ENCODE measurements at places on chromosomes 4 and X.

GRCh38 chrX:101057093-101057714, 5.3 kb upstream of the TRMT2B start:
- DNase-seq = no peak

- no peak for DNase-seq
Observed at GRCh38 chr4:86307432-86307831, 52.4 kb downstream of the MAPK10 start.

DNA sequence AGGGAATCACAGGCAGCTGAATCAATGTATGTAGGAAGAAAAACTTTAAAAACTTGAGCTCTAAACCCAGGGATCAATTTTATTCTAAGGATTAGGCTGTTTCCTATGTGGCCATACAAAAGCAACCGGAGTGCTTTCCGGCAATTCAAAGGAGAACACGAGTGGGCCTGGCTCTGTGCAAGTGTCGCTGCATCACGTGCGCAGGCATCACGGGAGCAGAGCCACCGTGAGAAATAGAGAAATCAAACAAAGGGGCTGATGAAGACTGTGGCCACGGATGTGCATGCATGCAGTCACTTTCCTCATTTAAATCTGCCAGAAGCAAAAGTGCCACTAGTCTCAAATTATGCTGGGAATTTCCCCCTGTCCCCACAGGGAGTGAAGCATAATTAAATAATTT, 196.9 kb downstream of the NSUN7 start:
- DNase-seq = no peak

DNA sequence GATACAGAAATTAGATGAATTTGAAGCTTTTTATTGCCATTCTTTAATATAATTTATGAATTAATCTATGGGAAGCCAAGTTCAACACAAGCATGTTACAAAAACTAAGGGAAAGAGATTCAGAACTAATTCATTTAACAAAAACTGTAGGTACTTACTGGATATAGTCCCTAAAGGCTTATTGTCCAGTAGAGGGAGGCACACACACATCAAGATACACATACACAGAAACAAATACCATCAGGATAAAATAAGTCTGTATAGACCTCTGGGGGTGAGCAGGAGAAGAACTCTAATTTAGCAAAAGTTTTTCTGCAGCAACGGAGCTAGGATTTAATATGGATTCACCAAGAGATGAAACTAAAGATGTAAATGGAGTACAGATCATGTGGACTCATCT, 83.0 kb upstream of the IL13RA1 start:
- DNase-seq = no peak

- DNase-seq = no peak
Observed at GRCh38 chr4:126838941-126839679, 793.6 kb upstream of the INTU start.

- DNase-seq = no peak
Observed at GRCh38 chr4:120801137-120801758, 121.3 kb downstream of the PRDM5 start.

GRCh38 chr4:38325629-38325913, 338.4 kb upstream of the KLF3 start:
- DNase-seq = no peak

GRCh38 chr4:99135541-99136162, 8.4 kb downstream of the ADH4 start:
- DNase-seq = no peak

- DNase-seq = no peak
Observed at GRCh38 chr4:89757154-89757719, 79.7 kb downstream of the SNCA start.

DNA sequence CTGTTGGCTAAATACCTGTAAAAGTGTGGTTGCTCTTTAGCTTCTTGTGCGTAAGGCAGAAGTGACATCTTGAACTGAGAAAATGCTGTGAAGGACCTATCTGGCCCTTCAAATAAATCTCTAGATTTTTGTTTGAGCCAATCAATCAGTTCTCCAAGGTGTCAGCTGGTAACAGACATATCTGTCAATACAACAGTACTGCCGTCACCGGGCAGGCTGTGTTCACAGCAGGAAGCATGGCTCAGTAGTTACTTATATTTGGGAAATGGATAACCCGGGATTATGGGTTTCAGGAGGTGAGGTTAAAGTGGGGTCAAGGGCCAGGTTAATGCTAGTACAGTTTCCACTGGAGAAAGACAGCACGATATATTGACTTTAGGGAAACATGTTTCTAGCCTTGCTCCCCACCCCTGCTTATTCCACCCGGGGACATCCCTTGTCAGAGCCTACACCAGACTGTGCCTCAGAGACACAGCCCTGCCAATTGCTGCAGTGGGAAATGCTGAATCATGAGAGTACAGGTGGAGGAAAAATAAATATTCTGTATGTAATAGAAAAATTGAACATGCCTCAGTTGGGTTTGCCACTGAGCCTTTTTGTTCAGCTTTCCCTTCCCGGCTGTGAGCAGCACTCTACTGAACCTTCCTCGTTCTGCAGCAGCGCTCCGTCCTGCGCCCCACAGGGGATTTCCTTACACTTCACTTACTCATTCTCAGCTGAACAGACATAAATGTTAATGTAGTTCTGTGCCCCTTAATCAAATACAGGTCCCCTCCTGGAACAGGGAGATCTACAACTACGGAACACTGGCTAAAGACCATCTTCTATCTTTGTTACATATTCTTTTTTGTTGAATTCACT, 121.1 kb downstream of the MGST2 start:
- no peak for DNase-seq

DNA sequence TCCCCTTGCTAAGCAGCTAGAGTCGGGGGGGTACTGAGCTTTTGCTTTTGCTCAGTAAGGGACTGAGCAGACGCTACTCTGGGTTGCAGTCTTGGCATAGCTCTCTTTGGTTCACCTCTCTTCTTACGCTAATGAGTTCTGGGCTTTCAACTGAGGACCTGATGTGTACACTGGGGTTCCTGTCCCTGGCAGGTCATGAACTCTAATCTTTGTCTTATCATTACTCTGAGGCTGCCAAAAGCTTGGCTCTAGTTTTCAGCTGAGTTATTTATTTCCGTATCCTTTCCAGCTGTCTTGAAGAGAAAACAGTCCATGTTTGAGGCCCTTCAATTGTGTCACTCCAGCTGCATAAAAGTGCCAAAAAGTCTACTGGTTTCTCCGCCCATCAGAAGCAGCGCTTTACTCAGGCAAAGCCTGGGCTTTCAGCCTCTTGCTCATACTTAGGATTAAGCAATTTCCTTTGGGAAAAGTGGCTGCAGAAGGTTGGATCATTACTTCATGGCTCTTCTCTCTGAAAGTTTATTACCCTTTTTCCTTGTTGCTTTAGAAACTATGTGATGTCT, 121.0 kb upstream of the STOX2 start:
- DNase-seq = no peak

GRCh38 chr4:74278490-74278889, 29.8 kb upstream of the EPGN start:
- no peak for DNase-seq

- no peak for DNase-seq
Observed at GRCh38 chr4:70508801-70509200, 9.6 kb upstream of the AMTN start.

DNA sequence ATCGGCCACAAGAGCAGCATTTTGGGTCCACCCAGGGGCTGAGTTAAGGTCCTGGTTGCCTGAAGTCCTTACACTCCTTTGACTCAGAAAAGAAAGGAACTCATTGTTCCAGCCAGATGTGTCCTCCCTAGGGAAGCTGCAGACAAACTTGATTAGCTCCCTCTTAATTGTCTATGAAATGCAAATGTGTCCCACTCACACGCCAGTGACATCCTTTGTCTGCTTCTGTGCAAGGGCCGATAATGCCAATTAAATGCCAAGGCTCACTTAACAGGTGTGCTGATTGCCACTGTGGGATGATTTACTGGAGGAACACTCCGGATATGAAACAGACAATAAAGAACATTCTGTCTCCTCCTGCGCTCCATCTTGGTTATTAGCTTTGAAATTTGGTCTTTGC, 332.9 kb upstream of the CPEB2 start:
- DNase-seq = no peak

DNA sequence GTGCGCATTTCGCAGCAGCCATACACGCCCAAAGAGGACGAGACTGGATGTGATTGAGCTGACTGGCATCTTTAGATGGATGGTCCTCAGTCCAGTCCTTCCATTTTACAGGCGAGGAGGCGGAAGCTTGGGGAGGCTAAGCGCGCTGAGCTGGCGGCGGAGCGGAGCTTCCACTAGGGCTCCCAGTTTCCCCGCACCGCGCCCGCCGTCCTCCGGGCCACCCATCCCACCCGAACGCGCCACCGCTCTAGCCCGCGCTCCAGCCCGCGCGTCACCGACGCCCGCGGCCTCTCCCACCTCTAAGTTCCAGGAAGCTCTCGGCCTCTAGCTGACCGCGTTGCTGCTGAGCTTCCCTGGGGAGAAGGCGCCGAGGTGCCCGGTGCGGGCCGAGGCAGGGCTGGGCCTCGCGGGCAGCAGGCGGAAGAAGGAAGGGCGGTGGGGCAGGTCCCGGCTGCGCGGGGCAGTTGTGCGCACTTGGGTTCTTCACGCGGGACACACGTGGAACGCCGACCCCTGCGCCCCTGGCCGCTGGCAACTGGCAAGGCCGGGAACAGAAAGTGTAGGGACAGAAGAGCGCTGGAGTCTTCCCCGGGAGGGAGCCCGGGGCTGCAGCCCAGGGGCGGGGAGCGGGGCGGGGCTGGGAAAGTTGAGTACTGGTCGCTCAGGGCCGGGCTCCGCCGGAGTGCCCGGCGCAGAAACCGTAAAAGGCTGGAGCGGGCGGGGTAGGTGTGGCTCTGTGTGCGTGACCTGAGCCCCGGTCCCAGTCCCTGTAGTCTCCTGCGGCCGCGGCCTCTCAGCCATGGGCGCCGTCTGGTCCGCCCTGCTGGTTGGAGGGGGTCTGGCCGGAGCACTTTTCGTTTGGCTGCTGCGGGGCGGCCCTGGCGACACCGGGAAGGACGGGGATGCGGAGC, at the start of gene STBD1:
Gene STBD1 (plus strand): TSS at position 763 of the 911 bp plus-strand sequence. CDS start 37 bp downstream, at position 800.
- DNase-seq = peak; percentile 17

- no peak for DNase-seq
Observed at GRCh38 chr4:16000708-16001483, 37.9 kb upstream of the FGFBP2 start.

DNA sequence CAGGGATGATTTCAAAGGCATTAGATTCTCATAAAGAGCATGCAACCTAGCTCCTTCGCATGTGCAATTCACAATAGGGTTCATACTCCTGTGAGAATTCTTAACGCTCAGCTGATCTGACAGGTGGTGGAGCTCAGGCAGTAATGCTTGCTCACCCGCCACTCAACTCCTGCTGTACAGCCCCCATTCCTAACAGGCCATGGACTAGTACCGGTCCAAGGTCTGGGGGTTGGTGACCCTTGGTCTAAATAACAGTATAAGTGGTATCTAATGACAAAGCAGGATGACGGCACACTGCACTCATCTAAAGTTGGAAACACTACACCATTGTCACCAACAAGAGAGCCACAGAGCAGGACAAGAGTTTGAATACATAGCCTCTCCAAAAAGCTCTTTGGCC, 28.5 kb downstream of the ADGRA3 start:
- DNase-seq = no peak

DNA sequence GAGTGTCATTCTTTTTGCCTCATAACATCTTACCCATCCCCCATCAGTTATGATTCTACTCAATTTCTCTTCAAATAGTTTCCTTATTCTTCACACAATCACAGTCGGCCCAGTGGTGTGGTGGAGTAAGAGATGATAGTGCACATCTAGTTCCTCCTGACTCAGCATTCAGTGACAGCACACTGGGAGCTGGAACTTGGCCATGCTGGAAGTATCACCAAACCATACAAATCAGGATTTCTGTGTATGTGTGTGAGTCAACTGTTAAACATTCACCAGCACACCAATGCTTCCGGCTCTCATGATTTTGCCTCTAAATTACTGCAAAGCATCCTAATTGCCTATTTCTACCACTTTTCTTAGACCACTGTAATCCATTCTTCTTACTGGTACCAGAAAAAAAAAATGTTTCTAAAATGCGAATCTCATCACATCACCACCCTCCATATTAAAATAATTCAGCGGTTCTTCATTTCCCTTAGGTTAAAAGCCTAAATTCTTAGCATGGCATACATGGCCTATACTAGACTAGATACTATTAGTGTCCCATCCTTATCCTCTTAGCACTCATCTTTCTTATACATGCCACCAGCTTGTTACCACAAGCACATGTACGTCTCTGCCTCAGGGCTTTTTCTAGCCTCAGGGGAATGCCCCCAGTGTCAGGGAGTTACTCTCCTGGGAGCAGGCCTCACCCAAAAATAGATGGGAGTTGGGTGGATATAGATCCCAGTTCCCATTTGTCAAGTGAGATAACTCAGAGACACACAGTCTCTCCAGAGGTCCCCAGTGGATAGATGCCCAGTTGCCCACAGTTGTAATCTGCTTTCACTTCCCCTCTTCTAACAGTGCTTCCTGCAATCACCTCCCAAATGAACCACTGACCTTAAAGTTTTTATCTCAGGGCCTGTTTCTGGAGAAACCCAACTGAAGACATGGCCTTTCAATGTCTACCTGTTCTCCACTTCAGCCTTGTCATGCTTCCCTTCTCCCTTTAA, 49.2 kb upstream of the DDX53 start:
- no peak for DNase-seq

DNA sequence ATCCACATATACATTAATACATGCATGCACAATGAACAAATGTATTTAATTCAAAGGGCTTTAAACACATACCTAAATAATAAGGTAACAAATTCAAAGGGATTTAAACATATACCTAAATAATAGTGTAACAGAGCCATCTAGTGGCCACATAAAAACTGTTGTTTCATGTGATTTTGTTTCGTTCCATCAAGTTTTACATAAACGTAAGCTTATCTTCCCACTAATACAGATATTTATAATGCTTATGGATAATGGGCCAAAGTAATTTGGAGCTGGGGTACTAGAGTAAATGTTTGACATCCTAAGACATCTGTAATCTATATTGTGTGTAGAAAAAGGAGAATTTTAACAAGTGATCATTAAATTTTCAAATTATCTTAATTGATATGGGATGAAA, 82.3 kb downstream of the PRSS12 start:
- peak; percentile 57 for DNase-seq

GRCh38 chrX:9308426-9308825, 156.4 kb upstream of the TBL1X start:
- DNase-seq = no peak

GRCh38 chr4:140666889-140667614, 89.1 kb downstream of the TBC1D9 start:
- no peak for DNase-seq

DNA sequence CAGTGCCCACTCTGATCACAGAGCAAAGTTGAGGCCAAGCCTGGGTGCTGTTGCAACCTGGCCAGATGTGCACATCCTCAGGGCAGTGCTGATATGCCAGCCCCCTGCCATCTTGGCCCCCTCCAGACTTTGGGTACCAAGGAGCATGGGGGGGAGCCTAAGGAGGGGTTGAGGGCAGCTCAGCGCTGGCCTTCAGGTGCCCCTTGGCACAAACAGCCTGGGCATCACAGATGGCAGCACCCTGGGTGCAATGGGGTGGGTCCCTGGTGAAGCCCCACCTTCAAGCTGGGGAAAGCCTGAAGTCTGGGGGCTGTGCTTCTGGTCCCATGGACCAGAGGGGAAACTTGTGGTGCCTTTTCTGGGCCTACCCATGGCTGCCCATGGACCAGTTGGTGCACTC, 163.0 kb downstream of the FAM47A start:
- DNase-seq = no peak
